ENCODE measurements at places on chromosomes 5 and 9. TPM values are rescaled to one million over a fixed set of nuclear protein-coding genes. Genes with fewer than 3 reads are reported as not detected.

Gene PCDHB8
- total RNA-seq: 0.25 TPM

Gene PHF2
- total RNA-seq: 18.5 TPM

Gene IFNA2
- total RNA-seq: not detected

Gene BASP1
- total RNA-seq: 269 TPM

Gene IL11RA
- total RNA-seq: 6.1 TPM

Gene WDR41
- 50.8 TPM for total RNA-seq

Gene EHMT1
- total RNA-seq: 40.5 TPM

Gene SPATA31E1
- total RNA-seq: not detected

Gene ENC1
- total RNA-seq: 10.8 TPM

Gene SPINK6
- 0.39 TPM for total RNA-seq

Gene PTGR1
- total RNA-seq: 400 TPM

Gene FSD1L
- 4.4 TPM for total RNA-seq

Gene OCLN
- 11.7 TPM for total RNA-seq
